ENCODE measurements at places on chromosomes 12 and 14. TPM values are rescaled to one million over a fixed set of nuclear protein-coding genes. Genes with fewer than 3 reads are reported as not detected.

SLCO1C1 gene
- not detected for total RNA-seq

GPR65 gene
- total RNA-seq, result 11.4 TPM

SRRM4 gene
- total RNA-seq, result not detected

LGMN gene
- total RNA-seq, result 19.6 TPM

FKBP4 gene
- total RNA-seq, result 67.5 TPM

SINHCAF gene
- 87.7 TPM for total RNA-seq

ATL1 gene
- total RNA-seq, result 3.6 TPM

TAS2R42 gene
- not detected for total RNA-seq

RNASE7 gene
- not detected for total RNA-seq

TC2N gene
- total RNA-seq, result 309 TPM

NUMB gene
- total RNA-seq, result 46.8 TPM

NFATC4 gene
- not detected for total RNA-seq

TAS2R20 gene
- total RNA-seq, result 2.1 TPM

BATF gene
- 5.7 TPM for total RNA-seq

GZMB gene
- total RNA-seq, result 0.41 TPM

FAM222A gene
- 1.6 TPM for total RNA-seq

Data from naive thymus-derived CD8-positive, alpha-beta T cell (primary cell).